ENCODE measurements at places on chromosomes 5 and 9. TPM values are rescaled to one million over a fixed set of nuclear protein-coding genes. Genes with fewer than 3 reads are reported as not detected.

FOXD4 gene
- 0.13 TPM for total RNA-seq

SPATA31E1 gene
- total RNA-seq: not detected

PCDHGA10 gene
- total RNA-seq: not detected

PLPP7 gene
- not detected for total RNA-seq

S1PR3 gene
- total RNA-seq: not detected

WNK2 gene
- not detected for total RNA-seq

ZNF366 gene
- not detected for total RNA-seq

SAXO1 gene
- not detected for total RNA-seq

DOK3 gene
- total RNA-seq: 2.4 TPM

SOHLH1 gene
- total RNA-seq: not detected

KIF20A gene
- 55.7 TPM for total RNA-seq

INSL4 gene
- total RNA-seq: not detected

PTGS1 gene
- total RNA-seq: 0.20 TPM

TCF7 gene
- total RNA-seq: 19.2 TPM

DBH gene
- total RNA-seq: not detected

GRXCR2 gene
- not detected for total RNA-seq

GRCh38 chr9:100240512-100240911 is 112.2 kb downstream of the TEX10 start:
- H3K4me1 ChIP-seq: no peaks in the 10 kb centered on the region
- H3K27me3 ChIP-seq: no peaks in the 10 kb centered on the region
- no peak overlapping the region for H3K4me3 ChIP-seq

GRCh38 chr5:2355859-2356258 is 395.6 kb downstream of the IRX2 start:
- H3K27me3 ChIP-seq: no peaks in the 10 kb centered on the region
- H3K4me1 ChIP-seq: no peaks in the 10 kb centered on the region
- no peak overlapping the region for H3K4me3 ChIP-seq
- no peak for DNase-seq
- no peak overlapping the region for H3K27ac ChIP-seq

- peaks cover 1% of the 10 kb centered on the region for H3K4me1 ChIP-seq
- no peak overlapping the region for H3K4me3 ChIP-seq
- DNase-seq: no peak
- no peak overlapping the region for H3K27ac ChIP-seq
- no peaks in the 10 kb centered on the region for H3K27me3 ChIP-seq
Measured at GRCh38 chr5:134944630-134945029, 23.1 kb upstream of the CATSPER3 start.

- H3K27me3 ChIP-seq: peaks cover 16% of the 10 kb centered on the region
- H3K36me3 ChIP-seq: peaks cover 3% of the 10 kb centered on the region
- DNase-seq: peak; percentile 75
- H3K4me3 ChIP-seq: no peak overlapping the region
- H3K4me1 ChIP-seq: peaks cover 10% of the 10 kb centered on the region
Measured at GRCh38 chr5:76256116-76256889, 146.8 kb upstream of the IQGAP2 start.

- H3K4me3 ChIP-seq: no peak overlapping the region
- H3K36me3 ChIP-seq: no peaks in the 10 kb centered on the region
- H3K27me3 ChIP-seq: peaks cover 11% of the 10 kb centered on the region
Measured at GRCh38 chr5:78546276-78546996, 102.1 kb downstream of the LHFPL2 start.

DNA sequence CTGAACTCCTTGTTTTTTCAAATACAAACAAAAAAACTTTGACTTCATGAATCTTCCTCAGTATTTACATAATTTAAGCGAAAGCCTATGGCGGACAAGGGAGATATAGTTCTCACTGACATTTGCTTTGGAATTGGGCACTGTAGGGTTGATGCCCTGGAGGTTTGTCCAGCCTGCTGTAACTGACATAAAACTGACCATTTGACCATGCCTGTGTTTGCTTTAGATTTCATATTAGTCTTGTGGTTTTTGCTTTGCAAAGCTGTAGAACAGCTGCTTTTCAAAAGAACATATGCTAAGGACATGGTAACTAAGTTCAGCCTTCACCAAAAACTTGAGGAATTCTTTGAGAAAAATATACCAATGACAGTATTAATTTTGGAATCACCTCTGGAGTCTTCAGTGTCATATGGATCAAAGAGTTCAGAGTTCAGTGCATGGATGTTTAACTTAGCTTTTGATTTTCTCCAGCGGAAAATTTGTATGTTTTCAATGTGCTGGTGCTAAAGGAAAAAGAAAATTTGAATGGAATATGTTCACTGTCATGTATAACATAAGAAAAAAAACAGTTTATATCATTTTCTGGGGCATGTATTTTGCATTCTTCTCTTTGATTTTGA is 1013.1 kb downstream of the NR2F1-AS1 start:
- H3K4me3 ChIP-seq: no peak overlapping the region
- no peaks in the 10 kb centered on the region for H3K27me3 ChIP-seq
- no peaks in the 10 kb centered on the region for H3K4me1 ChIP-seq
- H3K36me3 ChIP-seq: no peaks in the 10 kb centered on the region
- H3K27ac ChIP-seq: no peak overlapping the region
- no peak for DNase-seq

DNA sequence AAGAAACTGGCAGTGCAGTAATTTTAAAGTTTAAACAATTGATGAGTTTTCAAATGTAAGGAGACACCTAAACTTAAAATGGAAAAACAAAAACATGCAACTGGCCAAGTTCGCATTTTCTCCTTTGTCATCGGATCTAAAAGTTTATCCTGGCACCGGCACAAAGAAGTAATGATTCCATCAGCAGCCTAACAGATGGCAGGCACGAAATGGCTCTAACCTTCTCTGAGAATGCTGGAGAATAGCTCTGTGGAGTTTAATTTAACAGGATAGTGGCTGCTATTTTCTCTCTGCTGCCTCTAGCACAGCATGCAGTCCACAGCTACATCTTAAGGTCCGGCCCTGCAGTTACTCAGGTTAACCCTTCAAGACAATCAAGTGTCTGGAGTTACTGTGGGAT is 82.2 kb downstream of the PRELID2 start:
- peaks cover 8% of the 10 kb centered on the region for H3K4me1 ChIP-seq
- no peak for DNase-seq
- no peaks in the 10 kb centered on the region for H3K27me3 ChIP-seq
- H3K27ac ChIP-seq: no peak overlapping the region

GRCh38 chr5:53425687-53426511 is 54.5 kb upstream of the FST start:
- H3K27me3 ChIP-seq: peaks cover 24% of the 10 kb centered on the region
- no peak overlapping the region for H3K27ac ChIP-seq
- no peak overlapping the region for H3K4me3 ChIP-seq
- H3K4me1 ChIP-seq: no peaks in the 10 kb centered on the region
- no peaks in the 10 kb centered on the region for H3K36me3 ChIP-seq

- H3K4me1 ChIP-seq: no peaks in the 10 kb centered on the region
- no peak overlapping the region for H3K4me3 ChIP-seq
- no peaks in the 10 kb centered on the region for H3K36me3 ChIP-seq
- no peak overlapping the region for H3K27ac ChIP-seq
- DNase-seq: no peak
Measured at GRCh38 chr5:140986117-140986521, 19.8 kb downstream of the PCDHAC2 start.

GRCh38 chr9:38061326-38061977 is 7.6 kb downstream of the SHB start:
- no peak for DNase-seq
- H3K27ac ChIP-seq: no peak overlapping the region
- H3K27me3 ChIP-seq: peaks cover 9% of the 10 kb centered on the region
- H3K4me3 ChIP-seq: no peak overlapping the region

DNA sequence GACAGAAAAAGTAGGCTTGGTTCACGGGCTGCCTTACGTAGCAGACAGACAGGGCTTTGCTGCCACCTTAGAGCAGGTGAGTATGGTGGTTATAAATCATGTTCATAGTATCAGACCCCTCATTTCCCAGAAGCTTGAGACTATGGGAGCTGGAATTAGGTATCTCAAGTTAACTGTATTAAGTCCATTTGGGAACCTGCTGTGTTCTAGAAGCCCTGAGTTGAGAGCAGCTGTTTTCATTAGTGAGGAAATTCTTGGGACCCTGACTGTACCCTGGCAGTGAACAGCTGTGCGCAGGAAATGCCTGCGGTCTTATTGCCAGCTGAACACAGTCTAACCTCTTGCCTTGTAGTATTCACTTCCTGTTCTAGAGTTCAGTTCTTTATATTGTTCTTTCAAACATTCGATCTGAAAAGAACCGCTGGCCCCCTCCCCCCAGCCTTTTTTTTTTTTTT is 29.8 kb downstream of the UGCG start:
- H3K27ac ChIP-seq: peak overlapping the region; percentile 71
- peaks cover 29% of the 10 kb centered on the region for H3K4me1 ChIP-seq
- H3K4me3 ChIP-seq: no peak overlapping the region
- peaks cover 33% of the 10 kb centered on the region for H3K36me3 ChIP-seq
- no peaks in the 10 kb centered on the region for H3K27me3 ChIP-seq

DNA sequence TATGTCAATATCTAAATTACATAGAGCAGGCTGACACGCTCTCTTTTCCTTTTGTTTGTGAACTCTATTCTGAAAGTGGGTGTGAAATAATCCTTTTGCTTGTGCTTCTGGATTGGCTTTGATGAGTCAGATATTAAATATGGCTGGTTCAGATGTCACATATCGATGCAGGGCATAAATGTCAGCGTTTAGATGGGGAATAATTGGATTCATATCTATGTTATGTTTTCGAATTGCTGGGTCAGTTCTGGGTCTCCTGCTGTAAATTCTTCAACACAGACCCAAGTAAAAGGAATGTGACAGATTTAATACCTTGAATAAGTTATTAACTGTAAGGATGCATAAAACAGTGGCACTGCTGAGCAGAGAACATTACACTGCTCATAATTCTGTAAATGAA is 118.7 kb upstream of the SNX2 start:
- no peaks in the 10 kb centered on the region for H3K4me1 ChIP-seq
- no peak overlapping the region for H3K4me3 ChIP-seq
- no peak for DNase-seq
- H3K27me3 ChIP-seq: no peaks in the 10 kb centered on the region
- no peaks in the 10 kb centered on the region for H3K36me3 ChIP-seq

- no peaks in the 10 kb centered on the region for H3K36me3 ChIP-seq
- DNase-seq: peak; percentile 68
- peaks cover 18% of the 10 kb centered on the region for H3K4me1 ChIP-seq
- H3K27ac ChIP-seq: peak overlapping the region; percentile 59
Measured at GRCh38 chr9:6049798-6050197, 34.4 kb upstream of the RANBP6 start.

DNA sequence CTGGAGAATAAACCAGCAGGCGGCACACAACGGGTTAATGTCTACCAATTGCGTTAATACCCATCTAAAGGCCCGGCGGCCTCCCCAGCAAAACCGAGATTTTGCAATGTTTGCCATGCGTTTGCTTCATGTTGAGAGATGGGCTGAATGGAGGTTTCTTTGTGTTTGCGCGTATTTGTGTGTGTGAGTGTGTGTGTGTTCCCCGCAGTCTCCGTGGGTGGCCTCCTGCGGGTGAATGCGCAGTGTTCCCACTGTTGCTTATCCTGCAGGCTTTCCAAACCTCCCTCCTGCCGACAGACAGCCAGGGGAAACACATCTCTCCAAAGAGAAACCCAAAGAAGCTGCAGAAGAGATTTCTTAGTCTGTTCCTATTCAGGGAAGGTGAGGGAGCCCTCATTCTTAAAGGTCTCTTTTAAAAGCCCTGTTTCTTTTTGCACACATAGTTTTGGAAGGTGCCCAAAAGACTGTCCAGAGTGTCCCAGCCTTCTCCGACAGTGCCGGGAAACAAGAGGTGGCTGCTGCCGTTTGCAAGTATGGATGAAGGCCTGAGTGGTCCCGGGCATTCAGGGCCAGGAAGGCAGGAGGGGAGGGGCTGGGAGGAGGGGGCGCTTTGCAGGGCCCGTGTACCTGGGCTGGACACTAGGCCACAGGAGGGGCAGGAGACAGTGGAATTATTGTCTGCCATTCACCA is 103.8 kb upstream of the ERCC6L2 start:
- no peak overlapping the region for H3K4me3 ChIP-seq
- no peaks in the 10 kb centered on the region for H3K36me3 ChIP-seq
- peaks cover 30% of the 10 kb centered on the region for H3K27me3 ChIP-seq
- H3K4me1 ChIP-seq: no peaks in the 10 kb centered on the region

DNA sequence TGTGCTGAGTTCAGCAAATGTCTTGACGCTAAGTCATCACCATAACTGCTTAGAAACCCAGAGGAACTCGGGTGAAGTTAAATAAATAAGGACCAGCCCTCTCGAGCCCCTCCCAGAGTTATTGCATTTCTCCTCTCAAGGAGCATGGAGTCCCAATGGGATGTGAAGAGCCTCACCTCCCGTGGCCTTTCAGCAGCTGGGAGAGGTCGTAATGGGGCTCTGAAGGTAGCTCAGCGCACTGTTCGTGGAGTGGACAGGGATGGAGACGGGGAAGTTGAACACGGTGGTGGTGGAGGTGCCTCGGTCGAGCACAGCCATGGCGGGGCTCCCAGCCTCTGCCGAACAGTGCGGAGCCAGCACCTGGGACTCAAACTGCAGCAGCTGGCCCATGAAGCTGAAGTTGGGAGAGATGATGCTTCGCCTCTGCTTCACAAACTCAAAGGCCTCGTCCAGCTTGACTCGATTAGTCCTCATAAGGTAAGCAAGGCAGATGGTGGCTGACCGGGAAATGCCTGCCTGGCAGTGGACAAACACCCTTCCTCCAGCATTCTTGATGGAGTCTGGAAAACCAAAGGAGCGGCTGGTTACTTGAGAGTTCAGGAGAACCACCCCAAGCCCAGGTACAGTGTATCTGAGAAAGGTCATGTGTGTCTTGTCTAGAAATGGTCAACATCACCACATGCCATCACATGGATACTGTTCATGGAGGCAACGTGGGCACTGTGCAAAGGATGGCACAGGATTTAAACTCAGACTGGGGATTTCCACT is 2.2 kb downstream of the DUSP1 start:
- no peak overlapping the region for H3K27ac ChIP-seq
- DNase-seq: peak; percentile 31
- H3K27me3 ChIP-seq: no peaks in the 10 kb centered on the region
- H3K36me3 ChIP-seq: peaks cover 19% of the 10 kb centered on the region

GRCh38 chr5:125012727-125013451 is 266.4 kb upstream of the ZNF608 start:
- no peak overlapping the region for H3K4me3 ChIP-seq
- H3K4me1 ChIP-seq: no peaks in the 10 kb centered on the region
- no peaks in the 10 kb centered on the region for H3K36me3 ChIP-seq
- no peaks in the 10 kb centered on the region for H3K27me3 ChIP-seq
- no peak for DNase-seq

- DNase-seq: no peak
- H3K27ac ChIP-seq: no peak overlapping the region
- H3K36me3 ChIP-seq: no peaks in the 10 kb centered on the region
- no peaks in the 10 kb centered on the region for H3K4me1 ChIP-seq
Measured at GRCh38 chr5:120162321-120162720, 301.8 kb upstream of the PRR16 start.

- H3K27ac ChIP-seq: no peak overlapping the region
- no peaks in the 10 kb centered on the region for H3K4me1 ChIP-seq
- no peak overlapping the region for H3K4me3 ChIP-seq
- no peaks in the 10 kb centered on the region for H3K27me3 ChIP-seq
- no peaks in the 10 kb centered on the region for H3K36me3 ChIP-seq
- DNase-seq: no peak
Measured at GRCh38 chr9:107054146-107054545, 191.2 kb downstream of the ZNF462 start.

DNA sequence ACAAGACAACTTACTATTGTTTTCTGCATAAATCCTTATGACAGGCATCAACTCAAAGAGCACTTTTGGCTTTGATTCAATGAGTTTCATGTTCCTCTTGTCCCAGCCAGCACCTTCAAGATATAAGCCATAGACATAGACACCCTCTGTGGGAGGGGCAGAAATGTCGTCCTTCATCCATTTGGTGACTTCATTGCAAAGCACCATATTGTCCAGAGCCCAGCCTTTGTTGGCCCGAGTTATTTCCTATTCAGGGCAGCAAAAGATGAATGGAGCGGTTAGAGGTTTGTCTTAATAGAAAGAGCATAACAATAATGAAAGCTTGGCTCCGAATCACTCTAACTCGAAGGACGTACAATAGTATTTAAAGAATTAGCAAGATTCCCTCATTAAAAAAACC is 243.9 kb downstream of the DNAH5 start:
- no peak overlapping the region for H3K27ac ChIP-seq
- H3K4me3 ChIP-seq: no peak overlapping the region
- H3K36me3 ChIP-seq: no peaks in the 10 kb centered on the region
- DNase-seq: no peak
